ENCODE measurements at places on chromosomes 5 and 9.

- no peak for DNase-seq
Observed at GRCh38 chr5:125023673-125024072, 277.2 kb upstream of the ZNF608 start.

DNA sequence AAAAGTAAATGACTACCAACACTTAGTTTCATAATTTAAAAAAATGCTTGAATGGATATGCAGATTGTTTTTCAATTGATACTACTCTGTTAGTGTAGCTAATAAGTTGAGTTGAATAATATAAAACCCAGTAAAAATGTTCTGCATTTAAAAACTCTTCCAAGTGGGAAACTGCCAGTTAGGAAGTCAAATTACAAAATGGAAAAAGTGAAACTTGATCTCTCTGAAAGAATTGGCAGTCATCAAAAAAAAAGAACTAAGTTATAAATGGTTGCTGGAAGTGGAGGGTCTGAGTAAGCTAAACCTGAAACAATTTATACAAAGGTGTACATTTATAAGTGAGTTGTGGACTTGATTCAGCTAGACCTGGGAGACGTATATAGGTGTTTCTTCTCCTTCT is 52.4 kb downstream of the VCAN start:
- no peak for DNase-seq

DNA sequence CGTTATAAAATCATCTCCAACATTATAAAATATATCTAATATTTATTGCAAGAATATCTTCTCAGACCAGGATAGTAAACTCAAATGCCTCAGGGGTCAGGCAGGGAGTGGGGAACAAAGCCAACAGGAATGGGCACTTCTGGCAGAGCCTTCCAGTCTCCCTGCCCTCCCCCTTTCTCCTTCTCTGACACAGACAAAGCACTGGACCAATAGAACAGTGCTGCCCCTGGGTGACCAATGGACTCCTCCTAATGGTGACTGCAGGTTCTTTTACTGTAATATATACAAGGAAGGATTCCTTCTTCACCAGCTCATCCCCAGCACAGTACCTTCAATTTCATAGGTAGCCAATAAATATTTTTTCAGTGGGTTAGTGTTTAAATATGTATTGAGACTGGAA is 31.1 kb upstream of the MAMDC2 start:
- no peak for DNase-seq

GRCh38 chr5:16504571-16504970 is 39.0 kb upstream of the ZNF622 start:
- DNase-seq, result no peak

- DNase-seq, result no peak
Observed at GRCh38 chr9:73683862-73684591, 532.4 kb downstream of the ANXA1 start.

DNA sequence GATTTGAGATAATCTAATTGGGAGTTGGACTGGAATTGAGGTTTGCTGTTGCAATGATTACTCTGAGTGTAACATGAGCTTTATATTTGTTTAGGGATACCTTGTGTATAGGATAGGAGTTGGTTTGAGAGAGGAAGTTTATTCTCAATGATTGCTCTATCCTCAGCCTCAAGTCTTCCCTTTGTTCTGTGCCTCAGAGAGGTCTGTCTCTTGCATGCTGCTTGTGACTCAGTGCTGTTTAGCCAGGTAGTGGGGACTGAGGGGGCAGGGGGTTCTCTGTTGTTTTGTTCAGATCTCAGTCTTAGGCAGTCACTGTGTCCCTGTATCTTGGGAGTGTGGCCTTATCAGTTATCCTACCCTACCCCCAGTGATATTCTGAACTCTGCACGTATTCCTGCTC is 192.1 kb downstream of the SPATA31D1 start:
- DNase-seq, result no peak

DNA sequence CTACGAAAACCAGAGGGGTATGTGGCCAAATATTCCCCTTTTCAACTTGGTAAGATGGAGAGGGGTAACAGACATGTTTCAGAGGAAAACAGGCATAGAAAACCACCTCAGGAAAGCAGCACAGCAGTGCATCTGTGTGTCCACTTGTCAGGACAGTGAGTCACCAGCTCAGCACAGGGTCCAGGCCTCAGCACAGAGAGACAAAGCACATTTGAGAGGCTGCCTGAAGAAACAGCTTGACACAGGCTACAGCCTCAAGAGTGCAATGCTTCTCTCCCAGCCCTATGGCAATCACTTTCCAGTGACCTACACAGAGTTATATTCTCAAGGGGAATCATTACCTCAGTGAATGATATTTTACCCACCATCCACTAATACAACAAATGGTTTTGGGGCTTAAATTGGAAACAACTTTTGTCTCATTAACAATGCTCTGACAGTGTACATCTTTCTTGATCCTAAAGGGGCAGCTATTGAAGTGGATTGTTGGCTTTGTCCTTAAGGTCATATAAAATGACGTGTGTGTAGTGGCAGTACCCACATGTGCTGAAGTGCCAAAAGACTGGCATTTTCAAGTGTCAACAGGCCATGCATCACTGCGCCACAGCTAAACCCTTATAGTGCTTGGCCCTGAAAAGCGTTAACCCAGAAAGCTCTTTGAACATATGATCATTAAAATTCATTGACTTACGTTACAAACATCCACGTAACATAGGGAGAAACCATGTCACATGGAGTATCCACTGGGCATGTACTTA is 46.4 kb downstream of the ERMP1 start:
- DNase-seq, result no peak

GRCh38 chr5:176188085-176188484 is 50.1 kb upstream of the SIMC1 start:
- DNase-seq, result no peak

- no peak for DNase-seq
Observed at GRCh38 chr9:115507148-115507547, 389.2 kb upstream of the TNC start.

- DNase-seq, result peak; percentile 32
Observed at GRCh38 chr5:14108170-14108996, 34.8 kb upstream of the TRIO start.

DNA sequence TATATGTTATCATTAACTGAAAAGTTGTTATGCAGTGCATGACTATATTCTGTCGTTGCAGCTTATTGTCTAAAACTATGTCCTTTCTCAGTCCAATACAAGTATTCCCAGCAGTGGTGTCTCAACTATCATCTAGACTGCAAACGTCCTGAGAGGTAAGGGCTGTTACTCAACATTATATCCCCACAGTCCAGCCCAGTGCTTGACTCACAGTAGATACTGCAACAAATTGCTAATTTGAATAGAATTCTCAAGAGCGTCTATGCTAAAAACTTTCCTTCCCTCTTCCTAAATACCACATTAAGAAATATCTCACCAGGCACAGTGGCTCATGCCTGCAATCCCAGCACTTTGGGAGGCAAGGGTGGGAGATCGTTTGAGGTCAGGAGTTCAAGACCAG is 37.7 kb upstream of the PCSK5 start:
- DNase-seq, result no peak

DNA sequence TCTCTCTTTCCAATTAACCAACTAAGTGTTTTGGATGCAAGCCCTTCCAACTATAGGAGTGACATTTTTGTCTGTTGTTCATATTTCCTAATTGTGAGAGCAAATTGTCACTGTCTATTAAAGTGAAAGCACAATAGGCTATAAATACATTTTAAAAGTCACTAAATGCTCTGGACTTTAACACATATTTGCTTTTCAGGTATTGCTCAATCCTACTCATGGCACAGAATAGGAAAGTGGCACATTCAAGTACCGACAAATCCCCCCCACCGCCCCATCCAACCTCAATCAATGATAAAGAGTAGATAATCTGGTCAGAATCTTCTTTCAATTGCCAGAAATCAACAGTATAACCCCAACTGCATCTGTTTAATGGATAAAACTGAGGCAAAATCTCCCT is 419.8 kb downstream of the PLK2 start:
- no peak for DNase-seq

- peak; percentile 52 for DNase-seq
Observed at GRCh38 chr5:157253547-157253946, 12.4 kb upstream of the CYFIP2 start.

DNA sequence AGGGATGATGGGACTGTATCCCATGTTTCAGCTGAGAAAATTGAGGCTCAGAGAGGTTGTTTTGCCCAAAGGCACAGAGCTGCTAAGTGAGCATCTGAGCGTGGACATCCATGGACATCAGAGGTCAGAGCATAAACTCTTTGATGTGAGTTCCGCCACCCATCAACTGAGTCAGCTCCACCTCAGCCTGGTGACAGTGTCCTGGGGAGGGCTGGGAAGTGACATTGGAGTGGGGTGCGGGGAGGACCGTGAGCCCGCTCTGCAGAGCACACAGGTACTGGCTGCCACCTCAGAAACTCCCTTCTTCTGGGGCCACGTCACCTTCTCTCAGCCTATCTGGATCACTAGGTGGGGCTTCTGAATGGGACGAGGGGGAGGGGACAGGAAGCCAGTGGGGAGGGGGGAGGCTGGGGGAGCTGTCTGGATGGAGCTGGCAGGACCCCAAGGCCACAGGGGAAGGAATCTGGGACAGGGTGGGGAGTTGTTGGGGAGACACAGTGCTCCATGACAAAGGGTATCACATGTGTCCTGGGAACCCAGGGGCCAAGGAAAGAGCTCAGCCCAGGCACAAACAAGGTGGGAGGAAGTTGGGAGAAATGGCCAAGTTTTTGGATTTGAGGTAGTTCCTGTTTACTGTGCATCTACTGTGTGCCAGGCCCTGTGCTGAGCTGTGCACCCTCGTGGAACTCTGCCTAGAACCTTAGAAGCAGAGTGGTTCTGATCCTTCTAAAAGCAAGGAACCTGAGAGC is 2.5 kb downstream of the LAMC3 start:
- no peak for DNase-seq

- no peak for DNase-seq
Observed at GRCh38 chr9:83349031-83349430, 189.2 kb downstream of the FRMD3 start.

- no peak for DNase-seq
Observed at GRCh38 chr5:64800926-64801325, 32.2 kb downstream of the CWC27 start.

DNA sequence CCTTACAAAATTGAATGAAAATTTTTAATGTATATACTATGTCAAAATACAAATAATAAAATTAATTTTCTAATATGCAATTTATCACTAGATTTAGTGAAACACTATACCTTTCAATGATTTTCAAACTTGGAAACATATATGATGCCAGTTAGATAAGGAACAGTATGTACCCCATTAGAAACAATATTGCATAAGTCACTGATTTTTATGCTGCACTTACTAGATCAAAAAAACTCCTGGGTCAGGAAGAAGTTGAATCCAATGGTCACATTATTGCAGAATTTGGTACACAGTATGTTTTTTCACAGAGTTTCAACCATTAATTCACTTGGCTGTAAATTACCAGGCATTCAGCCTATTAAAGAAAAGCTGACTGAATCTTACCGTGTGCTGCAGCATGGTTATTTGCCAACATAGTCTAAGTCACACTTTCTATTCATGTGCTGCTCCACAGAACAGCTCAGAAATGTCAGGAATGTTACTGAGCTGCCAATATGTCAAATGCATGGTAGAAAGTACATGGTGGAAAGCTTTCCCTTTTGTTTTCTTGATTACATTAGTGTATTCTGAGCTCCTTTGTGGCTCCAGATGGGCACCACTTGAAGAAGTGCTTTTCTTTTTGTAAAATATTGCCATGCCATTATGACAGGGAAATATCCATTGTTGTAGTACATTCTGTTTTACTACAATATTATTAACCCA is 9.9 kb upstream of the PRR16 start:
- DNase-seq, result no peak

- DNase-seq, result no peak
Observed at GRCh38 chr5:134131578-134132350, 17.3 kb downstream of the TCF7 start.

DNA sequence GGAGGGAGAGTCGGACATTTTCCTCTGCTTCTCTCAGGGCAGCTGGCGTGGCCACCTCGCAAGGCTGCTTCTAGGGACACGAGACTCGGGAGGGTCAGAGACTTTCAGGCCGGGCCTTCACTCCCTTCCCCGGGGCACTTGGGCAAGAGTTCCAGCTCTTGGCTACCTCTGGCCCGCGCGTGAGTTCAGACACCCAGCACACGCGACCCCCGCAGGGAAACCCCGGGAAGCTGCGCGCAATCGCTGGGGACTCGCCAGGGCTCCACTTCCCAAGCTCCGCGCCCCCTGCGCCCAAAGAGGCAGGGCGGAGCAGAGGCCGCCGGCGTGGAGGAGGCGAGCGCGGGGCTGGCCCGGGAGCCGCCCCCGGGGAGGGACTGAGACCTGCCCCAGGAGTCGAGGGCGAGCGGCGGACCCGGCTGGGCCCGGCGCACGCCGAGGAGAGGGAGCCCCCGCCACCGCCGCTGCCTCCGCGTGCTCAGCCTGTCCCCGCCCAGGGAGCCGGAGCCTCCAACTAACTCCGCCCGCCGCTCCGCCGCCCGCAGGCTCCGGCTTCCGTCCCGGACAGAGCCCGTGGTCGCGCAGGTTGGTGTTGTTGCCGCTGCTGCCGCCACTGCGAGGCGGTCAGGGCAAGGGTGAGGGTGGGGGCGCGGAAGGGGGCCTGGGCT is at the start of gene PAM:
Gene PAM, plus strand, starts transcription at position 539 of the 665 bp plus-strand sequence. CDS start 110,891 bp downstream, outside the sequence.
- peak; percentile 77 for DNase-seq

DNA sequence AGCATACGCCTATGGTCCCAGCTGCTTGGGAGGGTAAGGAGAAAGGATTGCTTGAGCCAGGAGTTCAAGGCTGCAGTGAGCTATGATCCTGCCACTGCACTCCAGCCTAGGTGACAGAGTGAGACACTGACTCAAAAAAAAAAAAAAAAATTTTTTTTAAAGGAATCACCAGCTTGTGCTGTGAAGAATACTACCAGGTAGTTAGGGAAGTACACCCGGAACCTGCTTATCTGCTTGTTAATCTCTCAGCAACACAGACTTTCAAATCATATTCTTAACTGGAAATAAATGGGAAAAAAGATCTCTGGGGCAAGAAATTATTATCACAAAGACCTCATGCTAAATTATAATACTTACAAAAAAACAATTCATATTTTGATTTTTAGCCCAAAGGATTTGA is 26.4 kb upstream of the PRRC2B start:
- DNase-seq, result no peak

GRCh38 chr9:73437758-73438157 is 286.1 kb downstream of the ANXA1 start:
- no peak for DNase-seq

DNA sequence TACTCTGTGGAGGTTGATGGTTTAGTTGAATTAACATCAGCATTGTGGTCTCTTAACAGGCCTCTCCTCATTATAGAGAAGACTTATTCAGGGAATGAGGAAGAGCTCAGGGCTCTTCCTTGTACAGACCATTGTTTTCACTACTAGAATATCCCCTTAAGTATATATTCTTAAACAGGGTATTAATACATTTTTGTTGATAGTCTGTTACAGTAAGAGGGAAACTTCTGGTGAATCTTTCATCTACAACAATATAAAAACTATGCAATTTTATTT is 330.7 kb downstream of the ADGRV1 start:
- DNase-seq, result no peak
